Forelimb muscle (tissue), 1 donor: ENCODE measurements at places on chromosomes 7 and 10.

DNA sequence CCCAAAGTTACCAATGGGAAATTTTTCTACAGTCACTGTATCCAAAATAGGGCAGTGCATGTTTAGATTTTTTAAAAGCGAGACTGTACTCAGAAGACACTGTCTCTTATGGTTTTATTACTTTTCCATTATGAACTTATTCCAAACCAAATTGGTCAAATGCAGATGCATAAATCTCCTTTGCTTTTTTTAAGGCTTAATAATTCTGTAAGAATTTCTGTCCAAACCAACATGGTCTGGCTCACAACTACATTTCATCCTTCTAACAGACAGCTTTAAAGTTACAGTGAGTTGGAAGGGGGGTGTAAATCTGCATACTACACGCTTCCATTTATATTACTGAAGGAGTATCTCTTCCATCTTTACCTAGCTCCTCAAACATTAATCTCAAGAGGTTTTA lies 199.2 kb downstream of the SLC25A13 start:
- DNase-seq, result no peak

- DNase-seq, result no peak
Measured at GRCh38 chr10:70348228-70348850, 34.1 kb downstream of the LRRC20 start.

- no peak for DNase-seq
Measured at GRCh38 chr7:122304319-122304975, at the start of gene FEZF1. FEZF1 (minus strand) TSS chr7:122304750; CDS start chr7:122304437, 313 bp downstream.

DNA sequence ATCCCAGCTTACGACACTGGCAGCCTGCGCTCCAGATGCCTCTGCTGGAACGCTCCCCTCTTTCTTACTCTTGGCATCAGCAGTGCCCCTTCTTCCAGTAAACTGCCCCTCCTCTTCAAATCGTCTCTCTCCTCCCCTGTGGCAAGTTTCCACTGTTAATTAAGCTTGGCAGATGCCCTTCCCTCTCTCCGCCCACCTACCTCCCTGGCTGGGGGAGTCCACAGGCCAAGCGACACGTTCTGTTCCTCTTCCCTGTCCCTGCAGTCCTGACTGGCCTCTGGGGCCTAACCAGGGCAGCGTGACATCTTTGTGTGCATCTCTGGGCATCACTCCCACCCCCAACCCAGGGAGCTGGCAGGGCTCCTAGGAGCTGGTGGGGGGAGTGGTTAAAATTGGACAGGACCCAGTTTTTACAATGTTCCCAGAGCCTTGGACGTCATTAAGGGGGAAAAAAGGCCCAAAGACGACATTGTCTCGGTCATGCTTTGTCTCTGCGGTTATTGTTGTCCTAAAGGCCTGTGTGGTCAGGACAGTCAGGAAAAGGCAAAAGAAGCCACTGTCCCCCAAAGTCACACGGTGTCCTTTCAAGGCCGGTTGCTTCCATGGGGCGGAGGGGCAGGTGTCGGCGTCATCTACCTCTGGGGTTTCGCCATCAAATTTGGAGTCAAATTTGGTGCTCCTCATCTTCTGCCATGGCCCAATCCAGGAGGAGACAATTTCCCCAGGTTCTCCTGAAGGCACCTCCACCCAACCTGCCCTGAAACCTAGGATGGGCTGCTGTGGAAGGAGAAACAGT lies 54.2 kb downstream of the DLG5 start:
- DNase-seq, result no peak

- no peak for DNase-seq
Measured at GRCh38 chr7:158602041-158602440, 14.4 kb upstream of the PTPRN2 start.

GRCh38 chr7:95609277-95609971 lies 13.1 kb upstream of the PDK4 start:
- peak; percentile 62 for DNase-seq

GRCh38 chr7:5143935-5144903 lies 45.8 kb upstream of the WIPI2 start:
- no peak for DNase-seq

DNA sequence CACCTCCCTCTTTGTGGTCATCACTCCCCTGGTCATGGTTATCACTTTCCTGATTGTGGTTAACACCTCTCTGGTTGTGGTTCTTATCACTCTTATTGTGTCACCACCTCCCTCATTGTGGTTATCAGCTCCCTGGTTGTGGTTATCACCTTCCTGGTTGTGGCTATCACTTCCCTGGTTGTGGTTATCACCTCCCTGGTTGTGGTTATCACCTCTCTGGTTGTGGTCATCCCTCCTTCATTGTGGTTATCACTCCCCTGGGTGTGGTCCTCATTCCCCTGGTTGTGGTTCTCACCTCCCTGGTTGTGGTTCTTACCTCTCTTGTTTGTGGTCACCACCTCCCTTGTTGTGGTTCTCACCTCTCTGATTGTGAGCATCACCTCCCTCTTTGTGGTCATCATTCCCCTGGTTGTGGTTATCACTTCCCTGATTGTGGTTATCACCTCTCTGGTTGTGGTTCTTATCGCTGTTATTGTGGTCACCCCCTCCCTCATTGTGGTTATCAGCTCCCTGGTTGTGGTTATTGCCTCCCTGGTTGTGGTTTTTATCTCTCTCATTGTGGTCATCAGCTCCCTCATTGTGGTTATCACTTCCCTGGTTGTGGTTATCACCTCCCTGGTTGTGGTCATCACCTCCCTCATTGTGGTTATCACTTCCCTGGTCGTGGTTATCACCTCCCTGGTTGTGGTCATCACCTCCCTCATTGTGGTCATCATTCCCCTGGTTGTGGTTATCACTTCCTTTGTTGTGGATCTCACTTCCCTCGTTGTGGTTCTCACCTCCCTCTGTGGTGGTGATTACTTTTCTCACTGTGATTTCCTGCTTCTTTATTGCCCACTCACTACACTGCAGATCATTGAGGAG lies 106.7 kb downstream of the GPR26 start:
- DNase-seq, result no peak

GRCh38 chr7:70456719-70457118 lies 675.2 kb upstream of the GALNT17 start:
- no peak for DNase-seq

DNA sequence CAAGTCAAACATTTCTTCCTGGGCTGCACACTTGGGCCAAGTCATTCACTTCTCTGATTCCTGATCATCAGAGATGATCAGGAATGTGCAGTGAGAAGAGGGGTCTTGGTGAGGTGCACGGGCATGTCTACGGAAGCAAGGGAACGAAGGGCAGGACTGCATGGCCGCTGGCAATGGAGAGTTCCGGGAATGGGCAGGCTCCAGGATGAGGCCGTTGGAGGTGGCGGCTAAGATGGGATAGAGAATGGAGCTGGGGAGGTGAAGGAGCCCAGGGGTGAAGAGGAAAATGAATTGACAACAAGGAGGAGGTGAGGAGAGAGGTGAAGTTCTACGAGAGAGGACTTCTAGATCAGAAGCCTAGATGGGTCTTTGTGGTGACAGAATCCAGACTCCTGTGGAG lies 260.0 kb downstream of the GRID1 start:
- no peak for DNase-seq

- no peak for DNase-seq
Measured at GRCh38 chr10:85256481-85256880, 928.1 kb downstream of the CCSER2 start.

GRCh38 chr7:159117366-159118196 lies 27.1 kb downstream of the VIPR2 start:
- DNase-seq, result no peak

DNA sequence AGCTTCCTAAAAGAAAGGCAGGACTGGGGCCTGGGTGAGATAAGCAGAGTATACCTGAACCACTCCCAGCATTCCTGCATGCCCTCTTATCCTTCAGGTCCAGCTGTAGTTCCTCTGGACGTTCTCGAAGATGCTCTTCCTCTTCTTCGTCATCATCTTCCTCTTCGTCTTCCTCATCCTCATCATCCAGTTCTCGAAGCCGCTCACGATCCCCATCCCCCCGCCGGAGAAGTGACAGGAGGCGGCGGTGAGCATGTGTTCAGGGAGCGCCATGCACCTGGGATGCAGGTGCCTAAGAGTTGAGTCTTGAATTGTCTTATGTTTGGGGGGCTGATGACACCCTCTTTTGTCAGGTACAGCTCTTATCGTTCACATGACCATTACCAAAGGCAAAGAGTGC lies 3.9 kb upstream of the NOLC1 start:
- no peak for DNase-seq

DNA sequence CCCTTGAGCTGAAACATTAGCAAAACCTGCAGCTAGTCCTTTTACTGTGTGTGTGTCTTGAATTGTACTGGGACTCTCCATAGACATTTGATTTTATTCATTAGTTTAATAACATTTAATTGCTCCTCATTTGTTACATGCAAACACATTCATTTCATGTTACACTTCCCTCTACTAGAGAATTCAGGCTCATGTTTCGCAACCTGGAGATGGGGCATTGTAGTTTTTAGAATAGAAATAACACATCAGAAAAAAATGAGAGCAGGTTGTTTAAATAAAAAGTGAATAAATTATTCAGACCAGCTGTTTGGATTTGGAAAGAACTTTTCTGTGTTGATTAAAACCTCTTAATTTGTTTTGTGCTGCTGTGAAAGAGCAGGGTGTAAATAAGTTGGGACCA lies 243.9 kb downstream of the ETV1 start:
- DNase-seq, result no peak

GRCh38 chr7:40757109-40757508 lies 622.3 kb downstream of the SUGCT start:
- DNase-seq, result no peak

- no peak for DNase-seq
Measured at GRCh38 chr7:144720710-144721109, 115.1 kb downstream of the TPK1 start.

DNA sequence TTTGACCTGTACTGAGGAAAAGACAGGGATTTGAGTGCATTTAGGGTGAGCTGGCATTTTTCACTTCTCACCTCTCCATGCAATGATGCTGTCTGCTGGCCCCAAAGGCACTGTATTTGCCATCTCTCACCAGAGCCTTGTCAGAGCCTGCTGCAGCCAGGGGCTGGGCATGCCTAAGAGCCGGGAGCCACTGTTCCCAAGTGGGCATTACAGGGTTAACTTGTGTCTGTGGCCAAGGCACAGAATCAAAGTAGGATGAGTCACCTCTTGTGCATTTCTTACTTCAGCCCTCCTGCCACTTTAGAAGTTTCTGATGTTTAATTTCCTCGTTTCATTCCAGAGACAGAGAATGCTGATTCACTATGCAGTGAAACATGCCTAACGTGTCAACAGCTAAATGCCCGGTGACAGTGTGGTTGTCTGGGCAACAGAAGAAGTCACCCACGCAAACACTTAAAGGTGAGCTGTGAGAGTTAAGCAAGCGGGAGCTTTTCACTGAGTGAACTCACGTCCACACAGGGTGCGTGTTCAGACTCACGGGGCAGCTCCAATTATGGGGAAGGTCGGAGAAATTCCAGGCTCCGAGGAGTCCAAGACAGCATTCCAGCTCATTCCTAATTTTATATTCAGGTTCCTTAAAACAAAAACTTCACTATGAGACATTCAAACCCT lies 57.1 kb upstream of the IGFBP3 start:
- DNase-seq, result no peak

GRCh38 chr7:69657331-69657730 lies 59.1 kb downstream of the AUTS2 start:
- no peak for DNase-seq

DNA sequence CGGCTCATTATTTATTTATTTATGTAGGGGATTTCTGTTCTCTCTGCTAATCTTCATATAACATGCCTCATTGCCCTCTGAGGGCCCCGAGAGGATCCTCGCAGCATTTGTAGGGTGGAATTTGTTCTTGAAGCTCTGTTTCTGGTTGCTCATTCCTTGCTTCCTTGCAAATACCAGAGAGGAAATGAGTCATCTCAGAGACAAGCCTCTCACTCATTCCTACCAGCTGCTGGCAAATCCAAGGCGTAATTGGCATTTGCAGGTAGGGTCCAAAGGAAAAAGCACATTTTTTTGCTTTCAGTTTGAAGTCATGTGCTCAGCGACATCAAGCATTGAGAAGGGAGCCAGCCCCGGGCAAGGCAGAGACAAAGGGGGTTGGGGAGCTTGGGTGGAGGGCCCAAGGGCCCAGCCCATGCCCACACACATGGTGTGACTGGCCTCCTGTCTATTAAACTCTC lies 501.6 kb downstream of the GALNT17 start:
- no peak for DNase-seq

GRCh38 chr7:107372298-107372697 lies 97.6 kb upstream of the GPR22 start:
- DNase-seq, result no peak

DNA sequence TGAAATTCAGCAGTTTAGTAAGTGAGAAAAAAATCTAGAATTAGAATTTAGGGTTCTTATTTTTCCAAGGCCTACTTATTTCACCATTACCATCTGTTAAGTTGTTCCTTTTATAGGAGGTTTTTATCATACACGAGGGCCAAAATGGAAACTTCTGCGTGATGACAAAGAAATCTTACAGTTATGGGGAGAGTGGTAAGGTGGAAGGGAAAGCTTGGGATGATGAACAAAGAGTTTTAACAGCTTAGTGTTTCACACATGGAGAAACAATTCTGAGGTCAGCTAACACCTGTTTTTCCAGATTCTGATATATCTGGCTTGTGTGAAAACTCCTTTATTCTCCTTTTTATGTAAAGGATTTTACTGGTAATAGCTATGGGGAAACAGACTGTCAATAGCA lies 49.8 kb upstream of the SEMA3C start:
- no peak for DNase-seq

- no peak for DNase-seq
Measured at GRCh38 chr10:98429320-98430072, 14.5 kb upstream of the PYROXD2 start.

GRCh38 chr7:1013581-1013980 lies 30.6 kb downstream of the CYP2W1 start:
- no peak for DNase-seq

DNA sequence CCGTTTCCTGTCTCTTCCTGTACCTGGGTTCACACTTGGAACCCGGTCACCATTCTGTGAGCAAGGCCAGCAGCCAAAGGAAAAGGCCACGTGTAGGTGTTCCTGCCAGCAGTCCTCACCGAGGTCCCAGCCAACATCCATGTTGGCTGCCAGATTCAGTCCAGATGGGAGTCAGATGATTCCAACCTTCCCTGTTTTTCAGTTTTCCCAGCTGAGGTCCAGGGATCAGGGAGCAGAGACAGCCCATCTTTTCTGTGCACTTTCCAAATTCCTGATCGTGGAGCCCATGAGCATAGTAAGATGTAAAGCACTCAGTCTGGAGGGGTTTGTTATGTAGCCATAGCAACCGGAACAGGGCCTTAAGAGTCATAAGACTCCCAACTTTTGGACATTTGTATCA lies 3.9 kb upstream of the PVRIG start:
- DNase-seq, result peak; percentile 94

GRCh38 chr7:118169146-118169545 lies 14.8 kb upstream of the LSM8 start:
- no peak for DNase-seq

DNA sequence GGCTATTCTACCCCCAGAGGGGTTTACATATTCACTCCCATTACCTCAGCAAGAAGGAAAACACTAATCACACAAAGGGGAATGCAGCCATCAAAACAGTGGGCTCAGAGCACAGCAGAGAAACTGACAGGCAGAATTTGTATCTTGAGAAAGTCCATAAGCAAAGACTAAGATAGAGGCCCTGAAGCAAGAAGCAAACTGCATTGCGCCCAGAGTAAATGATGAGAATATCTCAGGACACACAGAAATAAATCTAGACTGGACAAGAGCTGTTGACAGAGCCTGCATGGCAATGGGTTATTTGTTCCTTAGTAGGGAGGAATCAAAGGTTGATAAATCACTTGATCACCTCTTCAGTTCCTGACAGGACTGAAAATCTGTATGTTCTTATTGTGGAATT lies 440.7 kb upstream of the CELF2 start:
- no peak for DNase-seq
